ENCODE measurements at places on chromosomes 6 and 20.

DNA sequence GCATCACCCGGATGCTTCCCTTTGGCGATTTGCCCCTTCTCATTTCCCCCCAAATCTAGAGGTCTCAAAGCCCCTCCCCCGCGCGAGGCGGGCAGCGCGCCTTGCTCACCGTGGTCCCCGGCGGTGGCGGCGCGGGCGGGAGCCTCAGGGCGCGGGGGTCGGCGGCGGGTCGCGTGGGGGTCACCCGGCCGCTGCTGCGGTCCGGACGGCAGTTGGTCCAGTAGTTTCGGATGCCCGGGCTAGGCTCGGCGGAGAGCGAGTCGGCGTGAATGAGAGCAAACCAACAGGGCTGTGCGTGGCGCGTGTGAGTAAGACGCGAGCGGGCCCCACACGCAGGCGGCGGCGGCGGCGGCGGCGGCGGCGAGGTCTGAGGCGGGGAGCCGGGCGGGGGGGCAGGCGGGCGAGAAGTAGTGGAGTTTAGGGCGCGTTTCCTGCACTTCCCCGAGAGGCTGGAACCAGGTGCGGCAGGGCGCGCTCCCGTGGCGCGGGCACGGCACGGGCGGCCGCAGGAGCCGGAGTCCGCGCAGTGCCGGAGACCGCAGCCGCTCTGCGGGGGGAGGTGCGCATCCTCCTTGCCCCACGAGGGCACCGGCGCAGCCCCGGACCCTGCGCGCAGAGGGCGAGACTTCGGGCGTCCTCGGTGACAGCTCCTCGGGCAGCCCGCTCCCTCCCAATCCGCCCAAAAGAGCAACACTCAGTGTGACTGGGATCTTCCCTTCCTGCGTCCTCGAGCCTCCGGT lies 567 bp downstream of the HS3ST5 start:
- peak; percentile 35 for DNase-seq

DNA sequence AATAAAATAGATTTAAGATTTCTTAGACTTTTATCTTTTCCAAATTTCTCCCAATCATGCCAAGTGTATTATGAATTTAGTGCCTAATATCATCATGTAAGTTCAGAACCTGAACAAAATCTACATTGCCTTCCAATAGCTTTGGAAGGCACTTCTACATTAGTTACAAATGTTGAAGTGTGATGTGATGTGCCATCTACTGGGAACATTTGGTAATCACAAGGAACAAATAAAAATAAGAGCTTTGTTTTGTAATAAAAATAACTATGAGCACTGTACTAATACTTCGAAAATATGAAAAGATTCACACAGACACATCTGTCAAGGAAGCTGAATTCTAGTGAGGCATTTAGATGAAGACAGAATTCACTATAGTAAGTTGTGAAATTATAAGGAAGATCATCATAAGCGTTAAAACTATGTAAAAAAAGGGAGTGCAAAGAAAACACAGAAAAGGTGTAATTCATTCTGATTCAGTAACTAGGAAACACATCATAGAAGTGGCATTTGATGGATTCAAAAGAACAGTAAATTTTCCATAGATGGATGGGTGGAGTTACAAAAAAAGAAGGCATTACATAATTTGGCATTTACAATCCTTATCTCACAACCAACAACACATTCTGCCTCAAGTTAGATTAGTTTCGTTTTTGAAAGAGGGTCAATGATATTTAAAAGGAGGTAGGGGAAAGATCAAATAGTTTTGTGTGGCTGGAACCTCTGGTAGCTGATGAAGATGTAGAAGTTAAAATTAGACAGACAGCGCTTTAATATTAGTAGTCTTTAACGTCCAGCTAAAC lies 161.0 kb downstream of the ASCC3 start:
- DNase-seq: peak; percentile 40

DNA sequence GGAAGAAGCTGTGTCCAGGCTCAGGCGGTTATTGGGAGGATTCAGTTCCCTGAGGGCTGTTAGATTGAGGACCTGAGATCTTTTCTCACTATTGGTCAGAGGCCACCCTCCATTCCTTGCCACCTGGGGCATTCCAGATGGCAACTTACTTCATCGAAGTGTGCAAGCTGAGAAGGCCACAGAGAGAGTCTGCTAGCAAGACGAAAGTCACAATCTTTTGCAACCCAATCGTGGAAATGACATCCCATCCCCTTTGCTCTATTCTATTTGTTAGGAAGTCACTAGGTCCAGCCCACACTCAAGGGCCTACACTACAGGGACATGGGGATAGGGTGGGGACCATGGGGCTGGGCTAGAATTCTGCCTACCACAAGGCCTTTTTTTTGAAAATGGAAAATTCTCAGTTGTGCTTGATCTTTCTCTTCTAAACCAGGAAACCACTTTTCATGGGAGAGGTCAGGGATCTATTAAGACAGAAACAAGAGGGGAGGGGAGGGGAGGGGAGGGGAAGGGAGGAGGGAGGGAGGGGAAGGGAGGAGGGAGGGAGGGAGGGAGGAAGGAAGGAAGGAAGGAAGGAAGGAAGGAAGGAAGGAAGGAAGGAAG lies 217.2 kb downstream of the BCAS1 start:
- no peak for DNase-seq

DNA sequence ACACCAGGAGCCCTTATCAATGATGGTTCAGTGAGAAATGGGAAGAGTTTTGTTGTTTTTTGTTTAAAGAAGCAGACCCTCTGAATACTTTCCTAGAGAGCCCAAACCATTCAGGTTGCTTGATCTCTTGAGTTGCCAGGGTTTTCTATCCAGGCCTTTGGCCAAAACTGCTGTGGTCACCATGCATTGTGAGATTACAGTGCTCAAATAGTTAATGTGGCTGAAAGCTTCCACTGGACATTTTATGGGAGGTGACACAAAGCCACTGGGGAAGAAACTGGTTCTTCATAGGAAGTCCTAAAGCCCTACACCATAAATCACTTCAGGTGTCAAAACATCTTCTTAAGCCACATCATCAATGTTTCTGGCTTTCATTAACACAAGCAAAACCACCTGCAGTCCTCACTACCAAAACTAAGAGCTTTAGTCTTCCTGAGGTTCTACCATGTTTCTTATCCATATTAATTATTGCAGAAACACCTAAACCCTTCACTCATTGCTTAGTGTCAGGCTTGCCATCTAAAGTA lies 101.6 kb downstream of the IBTK start:
- DNase-seq: no peak

GRCh38 chr6:57127763-57128162 lies 37.8 kb downstream of the ZNF451 start:
- DNase-seq: peak; percentile 6

DNA sequence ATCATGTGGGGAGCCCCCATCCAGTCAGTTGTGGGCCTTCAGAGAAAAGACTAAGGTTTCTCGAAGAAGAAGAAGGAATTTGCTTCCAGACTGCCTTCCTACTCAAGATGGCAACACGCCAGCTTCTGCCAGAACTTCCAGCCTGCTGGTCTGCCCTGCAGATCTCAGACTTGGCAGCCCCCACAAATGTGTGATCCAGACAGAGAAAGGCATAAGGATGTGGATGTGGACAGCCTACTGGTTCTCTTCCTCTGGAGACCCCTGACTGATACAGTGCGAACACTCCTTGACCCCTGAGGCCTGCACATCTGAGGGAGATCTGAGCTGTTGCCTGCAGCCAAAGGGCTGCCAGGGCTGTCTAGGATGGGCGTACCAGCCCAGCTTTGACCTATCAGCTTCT lies 8.6 kb downstream of the GABRR1 start:
- DNase-seq: no peak

- no peak for DNase-seq
These were observed 761.3 kb downstream of the KIF16B start for GRCh38 chr20:15811951-15812350.

DNA sequence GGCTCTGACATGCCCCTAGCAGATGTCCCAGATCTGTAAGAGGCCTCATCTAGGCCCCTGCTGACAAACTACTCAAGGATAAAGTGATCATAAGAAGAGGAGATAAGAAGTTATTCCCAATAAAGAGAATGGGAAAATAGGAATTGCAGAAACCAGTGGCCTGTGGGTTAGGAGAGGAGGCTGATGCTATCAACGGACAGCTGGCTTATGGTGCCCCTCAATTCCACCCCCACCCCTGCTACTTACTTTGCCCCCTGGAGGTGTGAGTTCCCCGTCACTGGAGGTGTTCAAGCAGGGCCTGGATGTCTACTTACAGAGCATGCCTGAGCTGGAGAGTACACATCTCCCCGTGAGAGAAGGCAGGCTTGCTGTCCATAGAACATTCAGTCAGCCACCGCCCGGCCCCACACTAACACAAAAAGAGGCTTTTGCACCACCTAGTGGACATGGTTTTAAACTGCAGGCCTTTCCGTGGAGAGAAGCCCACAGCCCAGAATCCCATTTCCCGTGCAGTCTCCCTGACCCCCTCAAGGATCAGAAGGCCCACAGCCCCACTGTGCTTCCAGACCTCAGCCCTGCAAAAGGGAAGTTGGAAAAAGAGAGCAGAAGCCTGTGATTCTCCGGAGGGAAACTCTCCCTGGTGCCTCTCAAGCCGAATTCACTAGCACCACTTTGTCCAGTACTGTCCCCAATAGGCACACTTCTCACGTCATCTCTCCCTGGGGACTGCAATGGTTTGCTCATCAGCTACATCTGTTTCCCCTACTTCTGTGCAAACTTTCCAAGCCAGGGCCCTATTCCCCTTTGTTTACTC lies 23.8 kb upstream of the BNIP5 start:
- peak; percentile 88 for DNase-seq

DNA sequence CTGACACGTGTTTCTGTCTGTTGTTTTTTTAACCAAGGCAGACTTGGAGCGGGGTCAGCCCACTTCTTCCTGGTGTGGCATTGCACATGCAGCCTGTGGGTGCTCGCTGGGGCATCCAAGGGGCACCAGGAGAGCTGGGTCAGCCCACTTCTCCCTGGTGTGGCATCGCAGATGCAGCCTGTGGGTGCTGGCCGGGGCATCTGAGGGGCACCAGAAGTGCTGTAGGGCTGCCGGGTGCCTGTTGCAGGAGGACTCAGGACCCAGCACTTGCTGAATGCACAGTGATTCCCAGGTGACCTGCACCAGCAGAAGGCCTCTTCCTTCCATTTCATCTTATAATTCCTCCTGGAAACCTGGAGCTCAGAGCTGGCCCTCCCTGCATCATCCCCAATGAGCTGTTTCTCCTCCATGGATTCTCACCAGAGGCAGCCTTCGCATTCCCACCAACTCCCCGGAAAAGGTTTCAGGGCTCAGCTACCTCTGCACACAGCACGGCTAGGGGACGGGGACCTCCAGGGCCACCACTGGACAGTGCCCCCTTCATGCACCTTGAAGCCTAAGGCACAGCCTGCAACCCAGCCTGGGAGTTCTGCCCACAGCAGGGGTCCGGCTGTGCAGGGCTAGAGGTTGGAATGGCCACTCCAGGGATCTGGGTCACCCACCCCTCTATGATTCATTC lies 218.8 kb downstream of the TAF4 start:
- no peak for DNase-seq

- no peak for DNase-seq
These were observed 49.8 kb downstream of the NRN1 start for GRCh38 chr6:5956939-5957338.

DNA sequence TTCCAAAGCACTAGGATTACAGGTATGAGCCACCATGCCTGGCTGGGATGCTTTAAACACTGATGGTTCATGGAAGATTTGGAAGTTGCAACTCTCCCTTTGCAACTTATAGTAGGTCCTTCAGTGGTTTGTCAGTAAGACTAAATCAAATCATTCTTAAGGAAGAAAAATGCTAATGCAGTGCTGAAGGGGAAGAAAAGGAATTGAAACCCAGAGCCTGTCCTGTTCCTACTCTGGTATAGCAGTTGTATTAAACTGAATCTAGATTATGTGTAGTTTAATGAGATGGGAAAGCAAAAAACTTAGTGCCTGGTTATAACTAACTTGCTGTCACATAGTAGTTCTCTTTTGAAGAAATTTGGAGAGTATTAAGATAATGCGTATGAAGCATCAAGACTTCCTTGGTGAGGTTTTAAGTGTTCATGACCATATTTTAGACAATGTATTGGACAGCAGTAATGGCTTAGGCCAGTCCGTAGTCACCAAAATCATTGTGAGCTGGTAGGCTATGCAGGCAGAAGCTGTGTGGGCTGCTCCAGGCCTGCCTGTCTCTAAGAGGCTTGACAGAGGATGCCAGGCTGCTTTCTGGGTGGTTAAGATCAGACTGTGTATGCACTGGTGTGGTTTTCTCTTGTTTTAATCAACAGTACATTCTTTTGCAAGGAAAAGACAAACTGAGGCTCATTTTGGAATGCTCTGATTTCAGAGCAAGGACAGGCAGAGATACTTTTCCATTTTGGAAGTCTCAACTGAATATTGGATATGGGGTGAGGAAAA lies 14.0 kb downstream of the PAQR8 start:
- no peak for DNase-seq

DNA sequence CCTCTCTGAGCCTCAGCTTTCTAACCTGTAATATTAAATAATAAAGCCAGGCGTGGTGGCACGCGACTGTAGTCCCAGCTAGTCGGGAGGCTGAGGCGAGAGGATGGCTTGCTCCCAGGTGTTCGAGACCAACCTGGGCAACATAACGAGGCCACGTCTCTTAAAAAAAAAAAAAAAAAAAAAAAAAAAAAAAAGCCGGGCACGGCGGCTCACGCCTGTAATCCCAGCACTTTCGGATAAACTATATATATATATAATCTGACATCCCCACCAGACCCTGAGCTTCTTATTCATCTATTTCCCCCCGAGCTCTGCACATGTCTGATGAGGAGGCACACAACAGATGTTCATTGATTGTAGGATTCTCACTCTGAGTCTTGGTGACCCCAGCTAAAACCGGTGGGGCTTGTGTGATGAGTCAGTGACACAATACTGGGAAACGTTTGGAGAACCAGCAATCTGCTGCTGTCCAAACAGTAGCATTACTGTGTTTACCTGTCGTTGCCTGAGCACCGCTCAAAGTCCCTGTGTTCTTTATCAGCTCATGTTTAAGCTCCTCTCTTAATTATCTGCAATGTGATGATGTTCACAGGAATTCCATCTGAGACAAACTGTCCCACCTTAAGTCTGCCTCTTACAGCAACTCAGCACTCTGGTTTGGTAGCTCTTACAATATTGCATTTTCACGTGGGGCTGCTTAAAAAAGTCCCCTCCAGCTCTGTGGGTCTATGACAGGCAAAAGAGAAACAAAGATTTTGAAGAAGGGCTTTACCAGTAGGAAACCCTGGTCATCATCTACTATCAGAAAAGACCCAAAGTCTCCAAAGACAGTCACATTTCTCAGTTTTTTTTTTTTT lies 1.0 kb upstream of the SPATA2 start:
- DNase-seq: peak; percentile 95

GRCh38 chr6:41722969-41723529 lies 12.4 kb downstream of the TFEB start:
- no peak for DNase-seq

- no peak for DNase-seq
These were observed 110.4 kb downstream of the RIN2 start for GRCh38 chr20:19868441-19868840.

- no peak for DNase-seq
These were observed 51.1 kb downstream of the MYO6 start for GRCh38 chr6:75800133-75800532.

- peak; percentile 14 for DNase-seq
These were observed 948 bp upstream of the DNAJC5 start for GRCh38 chr20:63893999-63894357.

DNA sequence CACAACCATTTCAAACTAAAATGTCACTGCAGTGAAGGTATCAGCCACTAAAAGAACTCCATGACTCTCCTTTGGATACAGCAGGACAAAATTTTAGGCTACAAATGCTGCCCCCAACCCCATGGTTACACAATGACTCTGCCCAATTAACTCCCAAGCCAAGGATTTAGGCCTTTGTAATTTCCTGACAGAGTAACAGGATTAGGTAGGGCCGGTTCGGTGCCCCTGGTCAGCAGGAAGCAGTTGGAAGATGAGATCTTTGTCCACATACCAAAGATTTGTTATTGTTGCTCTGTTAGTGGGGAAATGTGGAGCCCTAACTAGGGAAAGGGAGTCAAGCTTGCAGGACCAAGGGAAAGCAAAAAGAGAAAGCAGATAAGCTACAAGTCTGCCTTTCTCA lies 26.7 kb upstream of the RIPK1 start:
- DNase-seq: no peak

Data from PC-3 (cell line).